Psoas muscle (tissue), 8 donors: ENCODE measurements at places on chromosomes 3 and 15. TPM values are rescaled to one million over a fixed set of nuclear protein-coding genes. Genes with fewer than 3 reads are reported as not detected.
A peak's percentile ranks its signal among the peaks of the same experiment; 100 is the strongest.

The GATM gene
- total RNA-seq = 20.8 TPM

- H3K27ac ChIP-seq = no peak overlapping the region
- H3K4me1 ChIP-seq = no peaks in the 10 kb centered on the region
- no peaks in the 10 kb centered on the region for H3K27me3 ChIP-seq
Measured at GRCh38 chr15:89469426-89470096, 26.8 kb downstream of the RHCG start.

DNA sequence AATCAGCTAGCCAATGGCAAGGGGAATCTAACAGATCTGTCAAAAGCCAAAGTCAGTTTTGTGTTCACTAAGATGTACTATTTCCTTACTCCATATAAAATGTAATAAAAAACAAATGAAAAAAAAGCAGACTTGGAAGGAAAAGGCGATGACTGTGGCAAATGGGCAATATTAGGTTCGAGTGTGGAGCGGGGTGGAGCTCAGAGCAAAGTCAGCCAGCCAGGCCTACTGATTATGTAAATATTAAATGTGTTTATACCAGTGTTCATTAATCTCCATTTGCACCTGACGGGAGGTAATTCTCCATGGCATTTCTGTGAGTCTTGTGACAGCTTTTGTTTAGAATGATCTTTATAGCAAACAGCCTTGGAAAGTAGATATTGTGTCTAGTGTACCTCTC lies 96.2 kb upstream of the KCNMB2 start:
- no peak overlapping the region for H3K4me3 ChIP-seq
- H3K4me1 ChIP-seq = no peaks in the 10 kb centered on the region
- no peaks in the 10 kb centered on the region for H3K27me3 ChIP-seq

GRCh38 chr3:167978486-167978885 lies 117.2 kb downstream of the GOLIM4 start:
- no peaks in the 10 kb centered on the region for H3K4me1 ChIP-seq
- no peak overlapping the region for H3K4me3 ChIP-seq
- H3K36me3 ChIP-seq = no peaks in the 10 kb centered on the region
- H3K27ac ChIP-seq = no peak overlapping the region

The TUBGCP5 gene
- total RNA-seq = 15.1 TPM

DNA sequence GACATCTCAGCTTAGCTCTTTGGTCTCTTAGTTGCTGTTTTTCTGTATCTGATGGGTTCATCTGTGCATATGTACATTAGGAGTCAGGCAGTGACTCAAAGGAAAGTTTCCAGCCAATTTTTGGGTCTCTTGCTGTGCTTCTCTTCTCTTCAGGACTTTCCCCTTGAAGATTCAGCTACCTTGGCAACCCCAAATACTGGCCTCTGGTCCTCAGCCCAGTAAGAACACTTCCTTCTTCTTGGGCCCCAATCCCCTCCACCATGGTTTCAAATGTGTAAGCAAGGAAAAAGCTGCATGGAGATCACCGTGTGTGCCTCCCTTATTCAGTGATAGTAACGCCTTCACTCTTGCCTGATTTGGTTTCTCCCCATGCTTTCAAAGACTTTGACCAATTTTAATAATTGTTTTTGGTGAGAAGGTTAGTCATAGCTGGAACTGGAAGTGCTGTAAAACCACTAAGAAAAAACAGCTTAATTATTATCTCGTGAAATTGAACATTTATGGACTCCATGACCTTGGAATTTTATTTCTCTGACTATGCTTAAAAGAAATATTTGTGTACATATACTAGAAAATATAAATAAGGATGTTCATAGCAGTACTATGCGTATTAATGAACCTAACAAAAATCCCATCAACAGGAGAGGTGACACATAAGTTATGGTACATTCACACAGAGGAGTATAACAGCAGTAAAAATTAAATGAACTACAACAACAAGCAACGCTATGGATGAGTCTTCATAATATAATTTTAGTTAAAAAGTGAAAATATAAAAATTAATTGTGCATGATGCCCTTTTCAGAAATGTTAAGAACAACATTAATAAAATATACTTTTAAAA lies 125.3 kb upstream of the BCL6 start:
- H3K4me1 ChIP-seq = no peaks in the 10 kb centered on the region
- DNase-seq = no peak
- H3K27ac ChIP-seq = no peak overlapping the region
- no peaks in the 10 kb centered on the region for H3K36me3 ChIP-seq
- H3K27me3 ChIP-seq = no peaks in the 10 kb centered on the region

DNA sequence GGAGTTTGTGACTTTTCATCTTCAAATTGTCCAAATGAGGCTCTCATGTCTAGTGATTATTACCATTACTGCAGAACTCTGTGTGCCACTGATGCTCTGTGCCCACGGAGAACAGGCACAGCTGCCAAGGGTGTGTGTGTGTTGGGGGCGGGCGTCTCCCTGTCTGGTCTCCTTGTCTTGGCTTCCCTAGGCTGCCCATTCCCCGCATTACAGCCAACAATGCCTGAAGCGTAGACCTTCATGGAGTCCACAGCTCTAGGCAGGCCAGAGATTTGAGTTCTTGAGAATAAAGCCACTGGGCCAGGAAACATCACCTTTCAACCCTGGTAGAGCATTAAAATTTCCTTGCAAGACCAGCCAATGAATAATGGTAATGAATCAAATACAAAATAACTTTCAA lies 42.7 kb downstream of the CCNB2 start:
- no peaks in the 10 kb centered on the region for H3K4me1 ChIP-seq
- DNase-seq = no peak
- no peak overlapping the region for H3K27ac ChIP-seq
- H3K4me3 ChIP-seq = no peak overlapping the region
- H3K36me3 ChIP-seq = peaks cover 73% of the 10 kb centered on the region

DNA sequence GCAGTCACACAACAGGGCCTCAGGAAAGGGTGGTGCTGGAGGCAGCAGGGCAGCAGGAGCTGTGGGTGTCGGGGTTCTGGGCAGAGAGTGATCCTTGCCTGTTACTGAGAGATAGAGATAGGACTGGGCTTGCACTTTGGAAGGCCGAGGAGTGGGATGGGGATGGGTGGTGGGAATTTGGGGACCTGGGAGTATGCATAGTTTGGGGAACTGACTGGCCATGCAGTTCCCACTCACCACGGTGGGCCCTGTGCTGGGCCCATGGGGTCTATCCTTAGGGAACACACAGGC lies 192.5 kb upstream of the LINGO1 start:
- no peak overlapping the region for H3K4me3 ChIP-seq
- DNase-seq = peak; percentile 20
- no peak overlapping the region for H3K27ac ChIP-seq
- no peaks in the 10 kb centered on the region for H3K27me3 ChIP-seq

DNA sequence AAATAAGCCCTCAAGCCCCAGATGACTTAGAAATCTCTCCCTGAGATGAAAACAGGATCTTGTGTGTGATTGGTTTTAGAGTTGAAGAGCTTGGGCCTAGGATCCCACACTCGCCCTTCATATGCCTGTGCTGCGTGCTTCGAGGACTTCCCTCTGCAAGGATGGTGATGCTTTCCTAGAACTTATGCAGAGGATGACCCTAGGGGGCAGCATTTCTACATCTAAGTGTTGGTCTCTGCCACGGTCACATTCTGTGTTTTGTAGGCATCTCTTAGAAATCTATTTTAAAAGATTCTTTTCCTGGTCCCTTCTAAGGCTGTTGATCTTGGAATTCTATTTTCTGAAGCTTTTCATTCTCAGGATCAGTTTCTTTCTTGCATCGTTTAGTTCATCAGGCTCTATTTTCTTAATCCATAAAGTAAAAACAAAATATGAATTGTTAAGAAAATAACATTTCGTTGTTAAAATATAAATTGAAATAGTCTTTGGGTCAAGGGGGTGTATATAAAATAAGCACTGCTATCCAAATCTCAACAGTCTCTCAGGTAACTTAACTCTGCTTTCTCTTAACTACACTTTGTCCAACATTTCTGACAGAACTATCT lies 45.7 kb downstream of the WDR76 start:
- H3K27me3 ChIP-seq = no peaks in the 10 kb centered on the region
- H3K27ac ChIP-seq = no peak overlapping the region
- no peaks in the 10 kb centered on the region for H3K36me3 ChIP-seq
- DNase-seq = no peak
- H3K4me1 ChIP-seq = no peaks in the 10 kb centered on the region

- H3K4me3 ChIP-seq = peak overlapping the region; percentile 36
- no peaks in the 10 kb centered on the region for H3K27me3 ChIP-seq
- no peaks in the 10 kb centered on the region for H3K36me3 ChIP-seq
- no peaks in the 10 kb centered on the region for H3K4me1 ChIP-seq
- H3K27ac ChIP-seq = no peak overlapping the region
Measured at GRCh38 chr15:51077221-51078153, 17.2 kb downstream of the TNFAIP8L3 start.

The ILDR1 gene
- not detected for total RNA-seq

GRCh38 chr15:38795471-38796245 lies 231.0 kb upstream of the RASGRP1 start:
- no peaks in the 10 kb centered on the region for H3K27me3 ChIP-seq
- H3K36me3 ChIP-seq = no peaks in the 10 kb centered on the region
- H3K4me3 ChIP-seq = no peak overlapping the region

GRCh38 chr3:177778633-177779032 lies 581.4 kb upstream of the TBL1XR1 start:
- H3K4me1 ChIP-seq = peaks cover 16% of the 10 kb centered on the region
- H3K36me3 ChIP-seq = no peaks in the 10 kb centered on the region
- no peak overlapping the region for H3K4me3 ChIP-seq
- no peaks in the 10 kb centered on the region for H3K27me3 ChIP-seq

DNA sequence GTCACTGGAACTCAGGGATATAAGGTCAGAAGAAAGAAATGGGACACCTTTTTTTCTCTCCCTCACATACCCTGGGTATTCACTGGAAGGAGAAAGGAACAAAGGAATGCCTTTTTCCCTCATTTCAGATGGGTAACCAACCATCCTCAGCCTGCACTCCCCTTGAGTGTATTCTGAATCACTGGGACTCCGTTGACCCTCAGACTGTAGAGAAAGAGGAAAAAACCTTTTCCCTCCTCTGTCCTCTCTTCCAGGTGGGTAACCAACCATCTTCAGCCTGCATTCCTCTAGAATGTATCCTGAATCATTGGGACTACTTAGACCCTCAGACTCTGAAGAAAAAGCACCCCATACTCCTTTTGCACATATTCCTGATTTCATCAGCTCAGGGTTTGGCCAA lies 11.4 kb downstream of the PRR20G start:
- peaks cover 10% of the 10 kb centered on the region for H3K27me3 ChIP-seq
- no peaks in the 10 kb centered on the region for H3K36me3 ChIP-seq
- DNase-seq = no peak
- no peak overlapping the region for H3K27ac ChIP-seq
- H3K4me1 ChIP-seq = no peaks in the 10 kb centered on the region

The ERC2 gene
- not detected for total RNA-seq

GRCh38 chr3:134877788-134878187 lies 82.7 kb downstream of the EPHB1 start:
- H3K27ac ChIP-seq = no peak overlapping the region
- H3K4me1 ChIP-seq = no peaks in the 10 kb centered on the region
- no peaks in the 10 kb centered on the region for H3K27me3 ChIP-seq

GRCh38 chr15:51681303-51681963 lies at the start of gene SCG3:
Gene SCG3 (plus strand): TSS chr15:51681503. CDS start chr15:51681756, 253 bp downstream.
- peak; percentile 80 for DNase-seq
- no peak within 1 kb of the TSS for H3K27ac ChIP-seq
- no peaks in the 10 kb centered on the region for H3K36me3 ChIP-seq
- H3K4me3 ChIP-seq = no peak within 1 kb of the TSS

DNA sequence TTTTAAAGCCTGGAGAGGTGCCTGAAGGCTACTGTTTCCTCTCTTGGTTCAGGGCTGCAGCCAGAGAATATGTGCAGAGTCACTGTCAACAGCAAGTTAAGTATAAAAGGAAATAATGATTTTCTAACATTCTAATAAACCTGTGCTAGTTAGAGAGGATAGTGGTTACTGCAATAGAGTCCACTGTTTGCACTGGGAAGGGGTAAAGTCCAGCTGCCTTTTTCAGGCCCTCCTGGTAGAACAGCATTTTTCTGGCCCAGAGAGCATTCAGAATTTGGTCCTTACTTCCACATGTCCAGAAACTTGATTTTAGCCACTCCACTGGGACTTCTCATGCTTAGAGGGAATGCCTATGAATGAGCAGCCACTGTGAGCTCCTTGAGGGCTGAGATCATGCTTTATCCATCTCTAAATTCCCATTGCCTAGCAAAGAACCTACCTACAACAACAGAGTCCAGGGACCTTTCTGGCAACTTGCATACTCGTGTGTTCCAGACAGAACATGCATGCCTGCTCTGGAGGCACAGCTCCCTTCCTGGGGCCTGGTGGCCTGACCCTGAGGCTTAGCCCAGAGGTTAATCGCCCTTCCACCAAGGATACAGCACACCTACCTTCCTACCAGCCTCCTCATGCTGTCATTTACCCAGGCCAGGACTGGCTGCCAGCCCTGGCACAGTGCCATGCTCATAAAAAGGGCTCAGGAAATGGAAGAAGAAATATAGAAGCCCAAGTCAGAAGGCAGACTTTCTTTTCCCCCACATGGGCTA lies 50.3 kb upstream of the ATP13A3 start:
- DNase-seq = peak; percentile 29
- no peaks in the 10 kb centered on the region for H3K36me3 ChIP-seq
- H3K27ac ChIP-seq = peak overlapping the region; percentile 71

- H3K36me3 ChIP-seq = no peaks in the 10 kb centered on the region
- H3K4me1 ChIP-seq = no peaks in the 10 kb centered on the region
- DNase-seq = no peak
Measured at GRCh38 chr3:53703630-53704362, 142.4 kb downstream of the CHDH start.

DNA sequence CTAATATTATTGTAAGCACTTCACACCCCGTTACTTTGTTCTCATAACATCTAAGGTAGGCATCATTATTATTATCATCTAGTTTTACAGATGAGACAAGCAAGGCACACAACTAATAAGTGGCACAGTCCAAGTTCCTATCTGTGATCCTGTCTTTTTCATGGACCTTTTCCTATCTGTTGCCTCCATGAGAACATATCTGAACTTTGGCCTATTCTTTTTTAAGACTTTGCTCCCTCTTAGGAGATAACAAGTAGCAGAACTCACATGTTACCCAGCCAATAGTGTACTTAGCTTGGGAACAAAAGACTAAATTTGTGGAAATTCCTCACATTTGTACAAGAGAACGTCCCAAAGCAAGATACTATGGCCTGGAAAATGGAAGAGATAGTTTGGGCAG lies 172.4 kb downstream of the TIGIT start:
- H3K4me1 ChIP-seq = peaks cover 9% of the 10 kb centered on the region
- no peaks in the 10 kb centered on the region for H3K27me3 ChIP-seq
- no peak for DNase-seq
- H3K4me3 ChIP-seq = no peak overlapping the region
- no peak overlapping the region for H3K27ac ChIP-seq

The LRRK1 gene
- total RNA-seq = 2.6 TPM

- no peaks in the 10 kb centered on the region for H3K27me3 ChIP-seq
- H3K36me3 ChIP-seq = peaks cover 18% of the 10 kb centered on the region
- H3K27ac ChIP-seq = no peak overlapping the region
- H3K4me3 ChIP-seq = no peak overlapping the region
Measured at GRCh38 chr15:76134537-76134936, 74.8 kb downstream of the TMEM266 start.

DNA sequence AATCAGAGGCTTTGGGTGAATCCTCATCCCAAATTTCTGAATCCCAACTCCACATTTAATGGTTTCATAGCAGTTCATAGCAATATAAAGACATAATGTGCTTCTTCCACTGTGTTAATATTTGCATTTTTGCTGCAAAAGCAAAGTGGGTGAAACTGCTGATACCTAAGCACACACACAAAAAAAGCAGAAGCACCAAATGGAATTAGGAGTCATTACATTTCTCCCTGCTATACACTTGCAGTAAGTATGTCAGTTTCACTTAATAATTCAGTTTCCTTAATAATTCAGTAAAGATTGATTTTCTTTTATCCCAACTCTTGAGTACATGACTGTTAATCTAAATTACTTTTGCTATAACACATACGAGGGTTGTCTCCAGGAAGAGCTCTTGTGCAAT lies 48.9 kb upstream of the ALCAM start:
- no peak for DNase-seq
- no peak overlapping the region for H3K4me3 ChIP-seq
- H3K36me3 ChIP-seq = no peaks in the 10 kb centered on the region
- H3K27me3 ChIP-seq = no peaks in the 10 kb centered on the region
- no peak overlapping the region for H3K27ac ChIP-seq
